Stimulated activated CD4-positive, alpha-beta T cell treated with anti-CD3 and anti-CD28 coated beads, Interleukin-4, amount 100 ng/mL, for 48 hours (primary cell): ENCODE measurements at places on chromosomes 11 and 22.

GRCh38 chr11:85627332-85627997 is at the start of gene DLG2:
Gene DLG2, minus strand, starts transcription at chr11:85627344.
- DNase-seq = no peak

DNA sequence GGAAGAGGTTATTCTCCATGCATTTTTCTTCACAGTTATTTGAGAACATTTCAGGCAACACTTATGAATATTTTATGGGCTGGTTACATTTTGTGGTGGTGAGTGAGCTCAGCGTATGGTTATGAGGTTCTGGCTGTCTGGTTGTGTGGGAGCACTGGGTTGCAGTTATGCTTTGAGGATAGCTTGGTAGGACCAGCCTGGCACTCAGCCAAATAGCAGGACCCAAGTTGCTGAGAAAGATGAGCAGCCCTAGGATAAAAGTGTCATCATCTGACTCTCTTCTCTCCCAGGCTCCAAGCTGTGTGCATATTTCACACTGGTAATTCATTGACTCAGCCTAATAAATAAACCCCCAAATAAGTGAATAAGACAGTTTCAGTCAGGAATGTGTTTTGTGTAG is 8.1 kb upstream of the SRSF8 start:
- DNase-seq = no peak

- DNase-seq = no peak
Observed at GRCh38 chr11:128405112-128405511, 182.2 kb downstream of the ETS1 start.

- no peak for DNase-seq
Observed at GRCh38 chr11:63709336-63709884, 28.1 kb downstream of the RTN3 start.

- no peak for DNase-seq
Observed at GRCh38 chr22:50175921-50176849, 5.7 kb downstream of the PANX2 start.

DNA sequence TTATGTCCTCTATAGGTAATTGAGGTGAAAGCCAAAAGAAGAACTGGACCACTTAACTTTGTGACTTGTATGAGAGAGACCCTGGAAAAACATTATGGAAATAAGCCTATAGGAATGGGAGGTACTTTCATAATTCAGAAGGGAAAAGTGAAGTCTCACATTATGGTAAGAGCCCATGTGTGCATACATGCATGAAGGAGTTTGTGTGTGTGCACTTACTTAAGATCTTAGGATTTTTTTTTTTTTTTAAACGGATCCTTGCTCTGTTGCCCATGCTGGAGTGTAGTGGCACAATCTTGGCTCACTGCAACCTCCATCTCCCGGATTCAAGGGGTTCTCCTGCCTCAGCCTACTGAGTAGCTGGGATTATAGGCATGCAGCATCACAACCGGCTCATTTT is 15.8 kb downstream of the C11orf54 start:
- no peak for DNase-seq

- no peak for DNase-seq
Observed at GRCh38 chr11:11615086-11615485, 6.7 kb downstream of the GALNT18 start.

DNA sequence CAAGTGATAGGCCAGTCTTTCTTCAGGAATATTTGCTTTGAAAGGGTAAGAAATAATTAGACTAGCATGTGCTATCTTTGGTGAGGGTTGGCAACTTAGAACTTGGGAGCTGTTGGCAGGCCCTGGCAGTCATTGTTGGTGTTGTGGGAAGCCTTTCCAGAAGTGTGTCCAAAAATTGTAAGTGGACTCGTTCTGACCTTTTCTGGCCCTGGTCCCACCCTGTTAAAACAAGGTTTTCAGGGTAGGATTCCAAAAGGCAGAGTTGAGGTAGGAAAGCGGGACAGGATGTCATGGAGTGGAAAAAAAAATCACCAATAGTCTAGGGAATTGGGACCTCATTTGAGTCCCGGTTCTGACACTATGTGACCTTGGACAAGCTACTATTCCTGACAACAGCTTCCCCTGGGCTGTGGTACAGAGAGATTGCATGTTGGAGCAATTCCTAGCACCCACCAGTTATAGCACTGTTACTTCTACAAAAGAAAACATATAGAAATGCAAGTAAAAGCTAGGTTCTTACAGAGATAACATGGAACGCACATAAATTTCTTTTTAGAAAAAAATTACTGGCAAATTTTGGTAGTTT is 299.3 kb upstream of the DDI1 start:
- no peak for DNase-seq

DNA sequence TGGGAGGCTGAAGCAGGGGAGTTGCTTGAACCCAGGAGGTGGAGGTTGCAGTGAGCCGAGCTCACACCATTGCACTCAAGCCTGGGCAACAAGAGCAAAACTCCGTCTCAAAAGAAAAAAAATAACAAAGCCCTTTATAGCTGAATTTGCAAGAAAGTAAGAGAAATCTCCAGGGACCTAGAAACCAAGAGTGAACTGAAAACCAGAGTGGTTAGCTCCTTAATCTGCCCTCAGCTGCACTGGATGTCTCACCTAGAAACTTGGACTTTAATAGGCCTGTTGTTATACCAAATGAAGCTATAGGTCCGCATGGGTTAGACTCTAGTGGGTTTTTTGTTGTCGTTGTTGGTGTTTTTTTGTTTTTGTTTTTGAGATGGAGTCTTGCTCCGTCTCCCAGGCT is 4.1 kb downstream of the NEU3 start:
- DNase-seq = no peak

DNA sequence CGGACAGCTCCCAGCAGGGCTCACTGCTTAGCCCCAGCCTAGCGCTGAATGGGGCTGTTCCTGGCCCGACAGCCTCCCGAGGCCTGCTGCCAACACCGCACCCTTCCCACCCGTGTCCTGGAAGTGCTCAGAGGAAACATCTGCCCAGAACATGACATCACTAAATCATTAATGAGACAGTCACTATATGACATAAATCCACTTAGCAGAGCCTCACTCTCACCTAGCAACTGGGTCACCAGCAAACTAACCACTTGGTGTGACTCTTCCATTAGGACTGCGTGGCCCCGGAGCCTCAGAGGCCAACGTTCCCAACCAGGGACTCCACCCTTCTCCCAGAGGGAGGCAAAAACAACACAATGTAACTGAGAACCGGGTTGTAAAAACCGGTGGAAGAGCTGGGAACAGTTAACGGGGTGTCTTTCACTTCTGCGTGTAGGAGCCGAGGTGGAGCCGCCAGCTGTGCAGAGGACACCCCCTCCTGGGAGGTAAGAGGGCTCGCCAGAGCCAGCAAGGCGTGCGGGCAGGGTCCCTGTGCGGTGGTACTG is 21.4 kb upstream of the PACSIN2 start:
- no peak for DNase-seq

DNA sequence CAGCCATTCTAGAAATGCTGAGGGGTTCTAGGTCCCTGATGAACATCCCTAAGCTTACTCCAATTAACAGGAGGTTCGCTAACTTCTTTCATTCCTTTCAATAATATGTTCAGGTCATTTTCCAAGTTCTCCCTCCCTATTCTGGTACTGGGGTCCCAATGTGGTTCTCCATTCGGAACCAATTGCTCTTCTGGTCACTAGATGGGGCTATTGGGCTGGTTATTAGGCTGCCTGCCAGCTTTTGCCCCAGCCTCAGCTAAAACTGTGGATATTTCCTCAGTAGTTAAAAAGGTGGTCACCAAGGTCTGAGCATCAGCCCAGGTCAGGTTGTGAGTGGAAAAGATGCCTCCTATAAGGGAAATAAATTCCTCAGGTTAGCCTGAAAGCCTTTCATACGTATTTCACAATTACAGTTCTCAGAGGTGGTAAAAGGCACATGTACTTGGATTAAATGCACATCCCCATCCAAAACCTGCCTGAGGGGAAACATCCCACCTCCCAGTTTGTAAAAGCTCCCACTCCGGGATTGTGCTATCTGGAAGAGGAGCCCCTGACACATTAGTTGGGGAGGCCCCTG is 161.1 kb upstream of the CCDC179 start:
- DNase-seq = no peak
